Astrocyte (in vitro differentiated cells and primary cell): ENCODE measurements at places on chromosomes 6 and 20. TPM values are rescaled to one million over a fixed set of nuclear protein-coding genes. Genes with fewer than 3 reads are reported as not detected.

DNA sequence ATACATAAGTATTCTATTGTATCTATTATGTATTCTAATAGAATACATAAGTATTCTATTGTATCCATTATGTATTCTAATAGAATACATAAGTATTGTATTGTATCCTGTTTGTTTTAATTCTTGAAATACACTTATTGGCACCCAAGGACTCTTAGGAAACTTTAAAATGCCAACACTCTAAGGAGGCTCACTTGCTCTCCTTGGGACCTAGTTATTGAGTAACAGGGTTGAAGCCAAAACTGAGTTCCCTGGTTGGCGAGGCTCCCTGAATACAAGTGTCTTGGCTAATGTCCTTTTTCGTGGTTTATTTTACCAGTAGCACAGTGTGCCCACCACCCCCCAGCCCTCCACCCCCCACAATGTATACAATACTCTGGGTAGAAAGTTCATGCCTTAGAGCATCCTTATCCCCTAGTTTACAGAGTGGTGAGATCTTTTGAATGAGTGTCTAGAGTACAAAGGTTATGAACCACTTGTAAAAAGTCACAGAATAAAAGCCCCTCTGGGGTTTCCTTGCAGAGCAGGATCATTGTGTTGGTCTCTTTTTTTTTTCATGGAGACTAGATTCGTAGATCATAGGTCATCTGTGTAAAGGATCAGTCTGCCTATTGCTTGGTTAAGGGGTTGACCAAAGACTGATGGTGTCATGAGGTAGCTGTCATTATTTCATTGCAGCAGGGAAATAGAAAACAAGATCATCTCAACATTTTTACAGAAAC is 32.5 kb upstream of the PRDM1 start:
- no peaks in the 10 kb centered on the region for H3K36me3 ChIP-seq
- no peak for DNase-seq
- no peaks in the 10 kb centered on the region for H3K4me1 ChIP-seq
- no peak overlapping the region for H3K4me3 ChIP-seq
- no peaks in the 10 kb centered on the region for H3K27me3 ChIP-seq
- no peak overlapping the region for H3K27ac ChIP-seq

DNA sequence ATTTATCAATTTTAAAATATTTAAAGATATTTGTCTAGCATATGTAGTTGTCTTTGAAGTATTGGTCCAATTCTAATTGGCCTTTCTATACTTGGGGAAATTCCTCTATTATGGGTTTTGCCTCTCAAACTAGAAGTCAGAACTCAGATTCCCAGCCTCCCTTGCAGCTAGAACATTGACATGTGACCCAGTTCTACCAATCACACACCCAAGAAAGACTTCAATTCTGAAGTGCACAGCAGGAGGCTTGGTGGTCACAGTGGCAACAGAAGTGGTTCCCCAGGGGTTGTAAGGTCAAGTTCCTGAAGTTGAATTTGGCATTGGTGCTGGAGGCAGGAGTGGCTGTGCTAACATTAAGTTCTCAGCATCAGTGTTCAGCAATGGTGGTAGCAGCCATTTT is 14.8 kb upstream of the FKBP5 start:
- H3K36me3 ChIP-seq, result no peaks in the 10 kb centered on the region
- no peaks in the 10 kb centered on the region for H3K27me3 ChIP-seq
- H3K4me3 ChIP-seq, result no peak overlapping the region
- DNase-seq, result no peak
- H3K4me1 ChIP-seq, result no peaks in the 10 kb centered on the region
- H3K27ac ChIP-seq, result no peak overlapping the region

DNA sequence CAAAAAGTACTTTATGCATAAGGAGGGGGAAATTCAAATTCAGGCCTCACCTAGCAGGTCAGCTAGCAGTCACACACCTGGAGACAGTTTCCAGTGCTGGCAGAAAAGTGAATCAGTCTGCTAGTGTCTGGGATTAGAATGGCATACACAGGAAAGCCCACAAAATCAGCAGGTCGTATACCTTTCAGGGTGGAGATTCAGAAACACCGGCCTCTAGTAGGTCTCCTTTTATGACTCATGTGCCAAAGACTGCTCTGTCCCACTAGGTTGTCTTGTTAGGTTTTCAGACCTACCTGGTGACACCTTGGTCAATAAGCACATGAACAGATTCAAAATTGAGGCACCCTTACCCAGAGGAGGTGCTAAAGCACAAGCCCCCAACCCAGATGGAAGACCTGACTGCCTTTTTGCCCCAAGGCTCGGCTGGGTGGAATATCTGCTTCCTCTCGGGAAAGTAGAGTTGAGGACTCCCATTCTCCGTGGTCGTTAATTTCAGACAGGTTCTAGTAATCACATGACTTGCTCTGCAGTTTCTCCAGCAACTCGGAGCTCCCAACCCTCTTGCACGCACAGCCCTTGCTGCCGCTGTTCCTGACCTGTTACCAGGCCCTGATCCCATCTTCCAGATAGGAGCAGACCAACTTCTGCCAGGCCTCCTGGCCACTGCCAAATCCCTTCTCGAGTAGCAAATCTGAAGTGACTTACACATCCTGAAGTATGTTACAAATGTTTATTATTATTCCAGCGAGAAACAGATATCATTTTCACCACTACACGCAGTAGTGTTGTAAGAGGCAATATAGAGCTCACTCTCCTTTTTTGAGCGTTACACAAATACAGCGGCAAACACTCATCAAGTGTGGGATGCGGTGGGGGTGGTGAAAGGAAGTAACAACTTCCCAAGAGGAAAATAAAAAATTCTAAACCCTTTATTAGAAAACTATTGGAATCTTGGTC is 46.6 kb downstream of the AGPAT4 start:
- H3K4me3 ChIP-seq, result no peak overlapping the region
- H3K4me1 ChIP-seq, result peaks cover 21% of the 10 kb centered on the region
- peak; percentile 32 for DNase-seq
- no peaks in the 10 kb centered on the region for H3K27me3 ChIP-seq
- no peaks in the 10 kb centered on the region for H3K36me3 ChIP-seq
- no peak overlapping the region for H3K27ac ChIP-seq

DNA sequence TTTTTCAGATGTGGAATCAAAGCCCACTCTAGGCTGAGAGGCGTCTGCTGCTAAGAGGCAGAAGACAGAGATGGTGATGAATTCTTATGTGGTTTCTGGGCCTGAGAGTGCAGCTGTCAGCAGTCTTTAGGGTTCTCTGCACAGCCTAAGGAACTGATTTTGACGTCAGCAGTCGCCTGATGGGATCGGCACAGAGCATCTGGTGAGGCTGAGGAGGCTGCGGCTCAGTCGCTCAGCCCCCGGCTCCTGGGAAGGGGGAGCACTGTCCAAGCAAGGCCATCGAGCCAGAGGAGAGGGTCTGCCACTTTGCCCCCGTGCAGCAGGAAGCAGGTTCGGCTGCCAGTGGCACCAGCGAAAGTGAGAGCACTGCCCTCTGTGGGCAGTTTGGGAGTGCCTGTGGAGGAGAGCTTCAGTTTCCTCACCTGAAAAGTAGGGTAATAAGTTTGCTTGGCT is 92.5 kb downstream of the TCP11 start:
- H3K36me3 ChIP-seq, result no peaks in the 10 kb centered on the region
- peak overlapping the region; percentile 45 for H3K4me3 ChIP-seq

DNA sequence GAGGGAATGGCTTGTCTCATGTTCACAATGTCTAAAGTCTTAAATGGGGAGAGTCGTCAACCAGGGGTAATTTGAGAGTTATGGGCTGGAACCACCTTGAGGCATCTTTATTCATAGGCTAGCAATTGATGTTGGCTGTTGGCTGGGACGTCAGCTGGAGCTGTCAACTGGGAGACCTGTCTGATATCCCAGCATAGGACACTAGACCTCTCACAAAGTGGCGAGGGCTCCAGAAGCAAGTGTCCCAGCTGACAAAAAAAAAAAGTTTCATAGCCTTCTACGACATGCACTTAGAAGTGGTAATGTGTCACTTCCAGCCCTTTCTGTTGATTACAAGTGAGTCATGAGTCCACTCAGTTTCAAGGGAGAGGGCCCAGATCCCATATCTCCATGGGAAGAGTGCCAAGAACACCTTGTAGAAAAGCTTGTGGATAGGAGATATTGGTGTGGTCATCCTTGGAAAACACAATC is 278.0 kb downstream of the ESR1 start:
- H3K27me3 ChIP-seq, result no peaks in the 10 kb centered on the region
- H3K27ac ChIP-seq, result no peak overlapping the region
- DNase-seq, result no peak

DNA sequence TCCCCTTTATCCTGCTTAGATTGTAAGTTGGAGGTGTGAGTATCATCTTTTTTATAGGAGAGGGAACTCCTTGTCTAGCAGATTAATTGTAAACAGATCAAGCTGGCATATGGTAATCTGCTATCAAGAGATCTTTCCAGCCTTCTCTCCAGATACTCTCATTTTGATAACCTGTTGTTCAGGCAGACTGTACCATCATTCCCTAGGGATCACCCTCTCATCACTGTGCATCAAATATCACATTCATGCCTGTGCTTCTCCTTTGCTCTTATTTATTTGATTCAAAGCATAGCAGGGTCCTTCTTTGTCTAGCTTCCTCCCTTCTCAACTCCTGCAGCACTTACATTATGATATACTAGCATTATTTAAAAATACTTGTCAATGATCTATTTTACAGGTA is 73.8 kb downstream of the LRRC1 start:
- H3K27me3 ChIP-seq, result no peaks in the 10 kb centered on the region
- H3K36me3 ChIP-seq, result no peaks in the 10 kb centered on the region
- no peak for DNase-seq
- no peaks in the 10 kb centered on the region for H3K4me1 ChIP-seq
- no peak overlapping the region for H3K4me3 ChIP-seq

GRCh38 chr20:1336699-1337367 is 7.9 kb upstream of the SDCBP2 start:
- no peaks in the 10 kb centered on the region for H3K27me3 ChIP-seq
- no peaks in the 10 kb centered on the region for H3K36me3 ChIP-seq
- DNase-seq, result peak; percentile 36
- peaks cover 14% of the 10 kb centered on the region for H3K4me1 ChIP-seq
- H3K4me3 ChIP-seq, result no peak overlapping the region

DNA sequence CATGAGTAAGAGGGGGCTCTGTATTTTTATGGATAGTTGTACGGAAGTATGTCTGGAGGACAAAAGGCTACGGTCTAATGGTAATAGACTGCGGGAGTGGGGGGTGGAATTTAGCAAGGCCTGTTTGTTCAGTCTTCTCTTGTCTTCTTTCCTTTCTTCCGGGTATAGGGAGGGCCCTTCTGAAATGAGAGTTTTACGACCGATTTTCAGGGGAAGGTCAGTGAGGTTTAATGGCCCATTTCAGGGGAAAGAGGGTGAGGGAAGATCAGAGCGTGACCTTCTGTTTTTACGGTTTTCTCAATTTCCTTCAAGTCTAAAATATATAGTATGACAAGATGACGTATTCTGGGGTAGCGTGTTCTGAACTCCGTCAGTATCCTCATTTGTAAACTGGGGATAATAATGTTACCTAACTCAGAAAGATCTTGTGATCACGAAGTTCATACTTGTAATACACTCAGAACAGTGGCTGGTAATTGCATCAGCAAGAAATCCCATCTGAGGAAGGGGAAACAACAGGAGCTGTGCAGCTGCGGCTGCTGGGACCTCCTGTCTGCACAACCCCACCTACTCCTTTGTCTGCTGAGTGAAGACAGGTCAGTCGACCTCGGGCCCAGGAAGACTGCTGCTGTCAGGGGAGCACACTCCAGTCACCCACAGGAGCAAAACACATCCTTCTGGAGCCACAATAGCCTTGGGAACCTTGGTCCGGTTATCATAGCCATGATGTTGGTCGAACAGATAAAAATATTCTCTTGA is 90.4 kb downstream of the MAP3K7 start:
- no peaks in the 10 kb centered on the region for H3K27me3 ChIP-seq
- H3K27ac ChIP-seq, result no peak overlapping the region
- H3K4me1 ChIP-seq, result no peaks in the 10 kb centered on the region
- DNase-seq, result no peak
- no peaks in the 10 kb centered on the region for H3K36me3 ChIP-seq

DNA sequence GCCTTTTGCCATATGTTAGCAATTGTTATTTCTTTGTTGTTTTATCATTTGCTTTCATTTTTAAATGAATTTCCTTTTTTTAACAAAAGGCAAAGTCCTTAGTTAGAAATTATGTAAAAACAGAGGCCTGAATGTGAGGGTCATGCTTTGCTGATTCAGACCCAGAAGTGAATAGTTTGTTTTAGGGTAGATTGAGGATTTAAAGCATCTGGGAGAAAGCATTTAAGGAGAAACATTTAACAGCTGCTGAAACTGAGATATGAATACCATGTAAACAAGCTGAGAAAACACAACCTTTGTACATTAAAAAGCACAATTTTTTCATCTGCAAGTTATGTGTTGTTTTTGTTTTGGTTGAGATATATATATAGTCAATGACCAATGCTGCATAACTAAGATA is 8.0 kb downstream of the HTR1B start:
- no peak overlapping the region for H3K4me3 ChIP-seq
- no peaks in the 10 kb centered on the region for H3K27me3 ChIP-seq
- peak; percentile 2 for DNase-seq
- peaks cover 19% of the 10 kb centered on the region for H3K4me1 ChIP-seq
- H3K36me3 ChIP-seq, result no peaks in the 10 kb centered on the region
- H3K27ac ChIP-seq, result peak overlapping the region; percentile 93

DNA sequence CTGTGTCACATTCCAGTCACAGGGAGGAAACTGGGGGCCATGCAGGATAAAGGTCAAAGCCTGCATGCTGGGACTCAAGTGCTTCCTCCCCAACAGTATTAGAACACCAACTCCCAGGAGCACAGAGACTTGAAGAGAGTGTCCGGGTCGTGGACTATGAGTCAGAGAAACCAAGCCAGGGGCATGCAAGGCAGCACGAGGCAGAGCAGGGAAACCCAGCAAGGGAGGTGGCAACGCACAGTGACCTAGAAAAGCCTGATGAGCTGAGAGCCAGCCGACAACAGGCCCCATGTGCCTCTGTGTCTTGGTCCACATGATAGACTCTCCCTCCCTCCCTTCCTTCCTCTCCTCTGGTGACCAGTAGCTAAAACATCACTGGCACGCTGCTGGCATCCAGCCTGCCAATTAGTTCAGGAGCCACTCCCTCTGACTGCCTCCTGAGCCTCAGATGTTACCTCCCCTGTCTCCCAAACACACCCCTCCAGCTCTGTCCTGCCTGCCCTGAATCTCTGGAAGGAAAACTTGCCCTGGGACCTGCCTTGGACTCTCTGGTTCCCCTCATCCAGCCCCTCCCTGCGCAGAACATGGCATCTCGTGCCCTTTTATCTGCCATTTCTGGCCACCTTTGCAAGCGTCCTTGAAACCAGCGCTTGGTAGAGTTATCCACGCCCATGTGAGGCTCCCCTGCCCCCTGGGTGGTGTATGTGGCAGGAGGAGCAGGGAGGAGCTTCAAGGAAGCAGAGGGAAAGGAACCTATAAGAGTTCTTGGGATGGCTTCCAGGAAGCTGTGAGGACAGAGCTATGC is 16.2 kb upstream of the RNF39 start:
- no peaks in the 10 kb centered on the region for H3K4me1 ChIP-seq
- peak; percentile 51 for DNase-seq
- no peaks in the 10 kb centered on the region for H3K36me3 ChIP-seq
- H3K27me3 ChIP-seq, result peaks cover 42% of the 10 kb centered on the region
- H3K4me3 ChIP-seq, result no peak overlapping the region

Gene FAXC
- 7.4 and 9.9 TPM in 2 replicates for total RNA-seq

Gene RHAG
- not detected in 2 replicates for total RNA-seq
